Dermis lymphatic vessel endothelial cell (primary cell): ENCODE measurements at places on chromosomes 3 and 15. TPM values are rescaled to one million over a fixed set of nuclear protein-coding genes. Genes with fewer than 3 reads are reported as not detected.

GOLGA6B gene
- not detected in 2 replicates for total RNA-seq

AADACL2 gene
- not detected in 2 replicates for total RNA-seq

SEMA5B gene
- total RNA-seq = 0.11 and 0.26 TPM in 2 replicates

PPM1L gene
- 0.98 and 1.5 TPM in 2 replicates for total RNA-seq

MED12L gene
- total RNA-seq = under 0.01 and 0.17 TPM in 2 replicates

C3orf85 gene
- not detected in 2 replicates for total RNA-seq

GOLGA6L9 gene
- total RNA-seq = 0.43 and 1.4 TPM in 2 replicates

GABRR3 gene
- not detected in 2 replicates for total RNA-seq

UBE2E1 gene
- total RNA-seq = 104 and 147 TPM in 2 replicates

RSRC1 gene
- total RNA-seq = 29.0 and 44.3 TPM in 2 replicates

ZIC1 gene
- total RNA-seq = not detected in 2 replicates

CCDC54 gene
- total RNA-seq = not detected in 2 replicates

GUCA1C gene
- not detected in 2 replicates for total RNA-seq

NEIL1 gene
- total RNA-seq = 11.9 and 12.5 TPM in 2 replicates

SUSD5 gene
- 0.17 and 0.33 TPM in 2 replicates for total RNA-seq

CIB1 gene
- total RNA-seq = 36.4 and 39.4 TPM in 2 replicates

ISLR2 gene
- total RNA-seq = 0.09 and 0.11 TPM in 2 replicates

LIPH gene
- under 0.01 and 0.11 TPM in 2 replicates for total RNA-seq

TPRG1 gene
- 0.09 and 0.43 TPM in 2 replicates for total RNA-seq

FGD5 gene
- 110 and 111 TPM in 2 replicates for total RNA-seq

C3orf70 gene
- 5.4 and 9.9 TPM in 2 replicates for total RNA-seq

SEMA3B gene
- total RNA-seq = 0.54 and 0.86 TPM in 2 replicates

TMCC1 gene
- 48.8 and 75.2 TPM in 2 replicates for total RNA-seq

PLS1 gene
- 0.33 and 0.34 TPM in 2 replicates for total RNA-seq

SPATA12 gene
- total RNA-seq = 0.22 and 0.52 TPM in 2 replicates

ARNT2 gene
- total RNA-seq = under 0.01 and 0.09 TPM in 2 replicates

FAM174B gene
- 62.0 and 116 TPM in 2 replicates for total RNA-seq

DUOXA2 gene
- not detected in 2 replicates for total RNA-seq

PLCB2 gene
- total RNA-seq = 0.11 TPM in 1 of 2 replicates, not detected in the other

PYGO1 gene
- 0.11 and 0.26 TPM in 2 replicates for total RNA-seq

ZNF502 gene
- 2.2 and 4.2 TPM in 2 replicates for total RNA-seq

NGLY1 gene
- total RNA-seq = 22.4 and 30.5 TPM in 2 replicates

ITGB5 gene
- total RNA-seq = 36.4 and 50.2 TPM in 2 replicates

HERC2 gene
- total RNA-seq = 49.8 and 62.9 TPM in 2 replicates

TGM4 gene
- under 0.01 TPM in 1 of 2 replicates, not detected in the other for total RNA-seq

CCR3 gene
- not detected in 2 replicates for total RNA-seq

TM6SF1 gene
- 19.7 and 30.3 TPM in 2 replicates for total RNA-seq

FEZF2 gene
- total RNA-seq = not detected in 2 replicates

FGF7 gene
- total RNA-seq = 0.11 and 0.17 TPM in 2 replicates

MYZAP gene
- total RNA-seq = 81.3 and 99.6 TPM in 2 replicates

WDR93 gene
- total RNA-seq = not detected in 2 replicates

CIB2 gene
- total RNA-seq = 1.2 and 3.9 TPM in 2 replicates

UACA gene
- 171 and 241 TPM in 2 replicates for total RNA-seq

LRRC49 gene
- total RNA-seq = 4.9 and 6.4 TPM in 2 replicates

KLF15 gene
- 4.3 and 10.7 TPM in 2 replicates for total RNA-seq

SPINK8 gene
- not detected in 2 replicates for total RNA-seq

LRCH3 gene
- total RNA-seq = 51.7 and 63.0 TPM in 2 replicates

SLC26A6 gene
- total RNA-seq = 9.4 and 11.6 TPM in 2 replicates

PIF1 gene
- total RNA-seq = 4.8 and 5.2 TPM in 2 replicates
